ENCODE measurements at places on chromosomes 6 and 20. TPM values are rescaled to one million over a fixed set of nuclear protein-coding genes. Genes with fewer than 3 reads are reported as not detected.

DNA sequence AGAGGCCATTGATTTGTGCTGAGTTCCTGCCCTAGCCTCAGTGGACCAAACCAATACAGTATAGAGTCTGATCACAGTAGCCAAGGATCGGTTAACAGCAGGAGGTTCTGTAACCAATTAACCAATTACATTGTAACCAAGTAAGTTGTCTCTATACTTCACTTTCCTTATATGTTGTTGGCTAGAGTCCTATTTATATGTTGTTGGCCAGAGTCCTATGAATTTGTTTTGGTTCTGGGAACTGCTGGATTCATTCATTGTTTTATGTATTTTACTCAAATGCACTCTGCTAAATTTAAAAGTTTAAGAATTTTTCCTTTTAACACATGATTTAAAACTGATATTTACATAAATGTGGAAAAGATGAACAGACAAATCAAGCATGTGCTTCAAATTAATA is 597.4 kb upstream of the HS3ST5 start:
- H3K36me3 ChIP-seq: no peaks in the 10 kb centered on the region
- H3K27ac ChIP-seq: no peak overlapping the region
- H3K4me3 ChIP-seq: no peak overlapping the region

- H3K4me3 ChIP-seq: no peak overlapping the region
- no peak overlapping the region for H3K27ac ChIP-seq
- no peak for DNase-seq
- no peaks in the 10 kb centered on the region for H3K4me1 ChIP-seq
- H3K27me3 ChIP-seq: no peaks in the 10 kb centered on the region
- no peaks in the 10 kb centered on the region for H3K36me3 ChIP-seq
Observed at GRCh38 chr6:64250126-64250525, 614.5 kb downstream of the PHF3 start.

DNA sequence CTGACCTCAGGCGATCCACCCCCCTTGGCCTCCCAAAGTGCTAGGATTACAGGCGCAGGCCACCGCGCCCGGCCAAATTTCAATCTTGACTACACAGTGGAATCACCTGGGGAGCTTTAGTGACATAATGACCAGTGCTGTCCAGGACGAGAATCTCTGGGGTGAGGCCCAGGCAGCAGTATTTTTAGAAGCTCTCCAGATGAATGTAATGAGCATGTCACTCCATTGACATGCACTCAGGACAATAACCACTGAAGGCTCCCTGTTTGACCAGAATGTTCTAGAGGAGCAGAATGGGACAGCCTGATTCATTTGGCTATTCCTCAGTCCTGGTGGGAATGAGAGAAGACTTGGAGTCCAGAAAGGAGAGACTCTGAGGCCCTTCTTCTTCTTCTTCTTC is 39.2 kb downstream of the SRSF3 start:
- no peaks in the 10 kb centered on the region for H3K36me3 ChIP-seq
- H3K27ac ChIP-seq: no peak overlapping the region
- no peaks in the 10 kb centered on the region for H3K4me1 ChIP-seq

- H3K27ac ChIP-seq: no peak overlapping the region
- no peaks in the 10 kb centered on the region for H3K4me1 ChIP-seq
- no peak overlapping the region for H3K4me3 ChIP-seq
- no peak for DNase-seq
- peaks cover 22% of the 10 kb centered on the region for H3K27me3 ChIP-seq
Observed at GRCh38 chr6:46953921-46954320, 32.2 kb upstream of the ADGRF5 start.

GRCh38 chr6:34953061-34954025 is 64.3 kb downstream of the ANKS1A start:
- H3K27ac ChIP-seq: no peak overlapping the region
- H3K4me1 ChIP-seq: peaks cover 11% of the 10 kb centered on the region
- peaks cover 1% of the 10 kb centered on the region for H3K36me3 ChIP-seq

Gene SUMO4
- total RNA-seq: 4.7 TPM
